ENCODE measurements at places on chromosomes 16 and 17.

- DNase-seq: no peak
These were observed 174.2 kb downstream of the IRF8 start for GRCh38 chr16:86073103-86073625.

- peak; percentile 48 for DNase-seq
These were observed 15.8 kb downstream of the SNX20 start for GRCh38 chr16:50665128-50665878.

GRCh38 chr17:77746896-77747554 is 211.5 kb upstream of the TNRC6C start:
- DNase-seq: no peak

GRCh38 chr17:70028978-70029767 is 45.9 kb upstream of the KCNJ16 start:
- no peak for DNase-seq

- no peak for DNase-seq
These were observed 219.3 kb upstream of the GSE1 start for GRCh38 chr16:85393674-85394451.

DNA sequence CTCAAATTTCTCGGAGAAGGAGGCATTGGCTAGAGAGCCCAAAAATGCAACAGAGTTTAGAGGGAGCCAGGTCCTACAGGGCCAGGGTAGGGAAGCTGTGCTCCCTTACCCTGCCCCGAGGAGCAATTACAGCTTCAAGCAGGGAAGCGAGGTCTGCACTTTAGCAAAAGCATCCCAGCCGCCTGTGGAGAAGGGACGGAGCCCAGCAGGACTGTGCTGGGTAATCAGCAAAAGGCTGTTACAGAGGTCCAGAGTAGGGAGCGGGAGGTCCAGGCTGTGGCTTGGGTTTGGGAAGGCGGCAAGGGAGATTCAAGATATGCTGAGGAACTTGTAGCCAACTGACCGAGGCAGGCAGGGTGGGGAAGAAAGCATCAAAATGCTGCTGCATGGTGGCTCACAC is 162.6 kb downstream of the TMEM132E start:
- DNase-seq: no peak

GRCh38 chr17:78979780-78980623 is at the start of gene LGALS3BP:
TSS of gene LGALS3BP (minus strand) at chr17:78979923. CDS start at chr17:78977191, 2,732 bp downstream.
- DNase-seq: peak; percentile 94

GRCh38 chr17:1043601-1044251 is 46.8 kb downstream of the TIMM22 start:
- no peak for DNase-seq

DNA sequence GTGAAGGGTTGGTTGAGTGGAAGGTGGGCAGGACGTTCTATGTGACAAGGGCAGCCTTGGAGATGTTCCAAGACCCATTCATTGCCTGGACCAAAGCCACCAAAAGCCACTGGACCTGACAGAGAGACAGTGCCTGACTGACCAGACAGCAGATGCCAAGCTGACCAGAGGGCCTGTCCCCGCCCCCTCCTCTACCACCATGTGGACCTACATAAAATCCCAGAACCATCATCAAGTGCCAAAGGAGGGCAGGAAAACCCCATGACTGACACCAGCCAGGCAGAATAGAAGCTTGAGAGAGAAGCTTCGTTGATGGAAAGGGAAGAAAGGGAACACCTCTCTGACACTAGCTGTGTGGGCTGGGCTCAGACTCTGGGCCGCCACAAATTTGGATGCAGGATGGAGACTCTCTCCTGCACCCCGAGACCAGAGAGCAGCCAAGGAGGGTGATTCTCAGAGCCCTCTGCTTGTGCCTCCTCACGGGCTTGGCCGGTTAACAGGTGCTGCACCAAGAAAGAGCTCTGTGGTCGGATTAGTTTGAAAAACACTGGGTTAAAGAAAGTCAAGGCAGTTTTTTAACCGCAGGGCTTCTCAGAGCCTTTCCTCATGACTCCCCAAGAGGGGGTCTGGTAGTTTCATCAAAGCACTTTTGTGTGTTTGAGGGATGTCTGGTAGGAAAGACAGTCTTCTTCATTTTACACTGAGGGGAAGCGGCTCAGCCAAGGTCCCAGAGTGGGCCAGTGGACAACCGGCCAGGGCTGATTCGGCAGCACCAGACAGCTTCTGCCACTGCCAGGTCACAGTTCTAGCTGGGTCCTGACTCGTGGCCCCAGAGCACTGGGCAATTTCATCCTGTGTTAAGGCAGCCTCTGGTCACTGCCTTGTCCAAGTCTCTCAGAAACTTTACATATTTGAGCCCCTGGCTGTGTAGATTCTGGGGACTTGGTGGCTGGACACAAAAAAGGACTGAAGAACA is 1.7 kb downstream of the TNFRSF13B start:
- no peak for DNase-seq

GRCh38 chr16:77721752-77722308 is 484 bp upstream of the NUDT7 start:
- DNase-seq: no peak

GRCh38 chr16:54511222-54511731 is 224.7 kb upstream of the IRX3 start:
- no peak for DNase-seq

GRCh38 chr16:29148867-29149272 is 164.0 kb downstream of the LAT start:
- DNase-seq: no peak

DNA sequence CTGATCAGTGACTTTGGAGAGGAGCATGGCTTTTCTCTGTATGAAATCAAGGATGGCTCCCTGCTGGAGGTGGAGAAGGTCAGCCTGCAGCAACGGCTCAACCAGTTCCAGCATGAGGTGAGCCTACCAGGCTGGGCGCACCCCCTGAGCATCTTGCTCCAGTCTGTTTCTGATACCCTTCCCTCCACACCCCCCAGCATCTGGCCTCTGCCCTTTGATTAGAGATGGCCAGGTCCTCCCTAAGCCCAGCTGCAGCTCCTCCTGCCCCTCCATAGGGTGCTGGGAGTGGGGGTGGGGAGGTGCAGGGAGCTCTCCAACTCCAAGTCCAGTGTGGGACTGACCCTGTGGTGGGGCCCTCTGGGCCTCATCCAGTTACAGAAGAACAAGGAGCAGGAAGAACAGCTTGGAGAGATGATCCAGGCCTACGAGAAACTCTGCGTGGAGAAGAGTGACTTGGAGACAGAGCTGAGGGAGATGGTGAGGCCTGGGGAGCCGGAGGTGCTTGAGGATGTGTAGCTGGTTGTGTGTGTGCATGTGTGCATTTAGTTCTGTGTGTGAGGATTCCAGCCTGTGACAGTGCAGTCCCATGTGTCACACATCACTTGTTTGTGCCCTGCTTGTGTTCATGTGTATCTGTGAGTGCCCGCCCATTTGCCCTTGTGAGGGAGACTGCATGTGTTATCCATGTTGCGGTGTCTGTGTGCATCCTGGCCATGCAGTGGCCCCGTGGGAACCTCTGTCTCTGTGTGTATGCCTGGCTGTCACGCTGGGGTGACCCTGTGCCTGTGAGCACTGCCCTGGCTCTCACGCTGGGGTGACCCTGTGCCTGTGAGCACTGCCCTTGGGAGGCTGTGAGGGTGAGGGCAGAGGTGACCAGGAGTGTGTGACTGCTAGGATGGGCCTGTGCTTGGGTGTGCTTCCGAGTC is 3.0 kb downstream of the TBKBP1 start:
- DNase-seq: no peak

GRCh38 chr17:66375121-66375520 is 72.7 kb downstream of the PRKCA start:
- DNase-seq: no peak

DNA sequence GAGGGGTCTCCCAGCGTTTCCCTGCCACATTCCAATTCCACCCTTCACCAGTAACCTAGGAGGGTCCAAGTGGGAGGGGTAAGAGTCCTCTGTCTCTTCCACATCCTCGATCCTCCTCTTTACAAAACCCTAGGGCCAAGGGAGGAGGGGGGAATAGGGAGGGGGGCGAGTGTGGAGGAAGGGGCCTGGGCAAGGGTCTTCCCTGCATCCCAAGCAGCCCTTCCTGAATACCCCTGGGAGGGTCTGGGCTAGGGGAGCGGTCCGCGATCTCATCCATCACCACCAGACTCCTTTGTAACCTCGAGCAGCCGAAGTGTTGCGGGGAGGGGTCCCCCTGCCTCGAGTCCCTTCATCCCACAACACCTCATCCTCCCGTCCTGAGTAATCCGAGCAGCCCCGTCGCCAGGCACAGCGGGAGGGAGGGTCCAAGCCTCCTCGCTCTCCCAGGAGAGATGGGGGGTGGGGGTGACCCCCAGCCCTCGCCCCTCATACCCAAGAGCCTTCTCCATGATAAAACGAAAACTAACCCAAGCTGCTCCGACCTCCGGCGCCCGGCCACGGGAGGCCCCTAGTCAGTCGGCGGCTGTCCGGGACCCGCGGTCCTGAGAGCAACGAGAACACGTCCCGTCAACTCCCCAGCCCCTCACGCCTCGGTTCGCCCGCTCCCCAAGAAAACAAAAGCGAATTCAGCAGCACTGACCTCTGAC is 502 bp downstream of the SMPD3 start:
- DNase-seq: no peak

DNA sequence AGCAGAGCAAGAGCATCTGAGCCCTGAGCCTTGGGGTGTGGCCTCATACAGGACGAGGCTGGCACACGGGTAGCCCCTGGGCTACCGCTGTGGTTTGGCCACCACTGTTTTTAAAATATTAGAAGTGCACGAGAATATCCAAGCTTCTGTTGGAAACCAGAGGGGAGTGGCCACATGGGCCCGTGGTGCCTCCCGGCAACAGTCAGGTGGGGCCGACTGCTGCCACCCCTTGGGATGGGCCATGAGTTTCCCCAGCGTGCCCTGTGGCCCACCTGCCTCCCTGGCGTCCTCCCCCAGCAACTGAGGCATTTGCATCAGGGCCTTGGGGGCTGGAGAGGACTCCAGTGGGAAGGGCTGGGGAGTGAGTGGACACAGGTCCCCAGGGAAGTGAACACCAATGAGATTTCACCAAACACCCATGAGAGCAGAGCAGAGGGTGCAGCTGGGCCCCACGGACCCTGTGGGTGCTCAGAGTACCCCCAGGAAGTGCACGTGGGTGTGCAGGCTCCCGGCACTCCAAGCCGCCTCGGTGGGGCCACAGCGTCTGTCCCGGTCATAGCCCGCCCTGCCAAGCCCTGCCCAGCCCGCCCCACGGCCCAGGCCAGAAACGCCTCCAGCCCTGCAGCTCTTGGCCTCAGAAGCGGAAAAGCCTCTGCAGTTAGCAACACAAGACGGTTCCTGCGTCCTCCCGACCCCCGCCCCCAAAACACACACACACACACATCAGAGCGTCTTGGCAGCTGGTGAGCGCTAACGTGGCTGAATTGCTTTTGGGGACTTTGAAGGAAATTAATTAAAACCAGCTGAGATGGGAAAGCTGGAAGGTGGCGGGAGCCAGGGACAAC is 22.7 kb downstream of the ZNF469 start:
- no peak for DNase-seq

DNA sequence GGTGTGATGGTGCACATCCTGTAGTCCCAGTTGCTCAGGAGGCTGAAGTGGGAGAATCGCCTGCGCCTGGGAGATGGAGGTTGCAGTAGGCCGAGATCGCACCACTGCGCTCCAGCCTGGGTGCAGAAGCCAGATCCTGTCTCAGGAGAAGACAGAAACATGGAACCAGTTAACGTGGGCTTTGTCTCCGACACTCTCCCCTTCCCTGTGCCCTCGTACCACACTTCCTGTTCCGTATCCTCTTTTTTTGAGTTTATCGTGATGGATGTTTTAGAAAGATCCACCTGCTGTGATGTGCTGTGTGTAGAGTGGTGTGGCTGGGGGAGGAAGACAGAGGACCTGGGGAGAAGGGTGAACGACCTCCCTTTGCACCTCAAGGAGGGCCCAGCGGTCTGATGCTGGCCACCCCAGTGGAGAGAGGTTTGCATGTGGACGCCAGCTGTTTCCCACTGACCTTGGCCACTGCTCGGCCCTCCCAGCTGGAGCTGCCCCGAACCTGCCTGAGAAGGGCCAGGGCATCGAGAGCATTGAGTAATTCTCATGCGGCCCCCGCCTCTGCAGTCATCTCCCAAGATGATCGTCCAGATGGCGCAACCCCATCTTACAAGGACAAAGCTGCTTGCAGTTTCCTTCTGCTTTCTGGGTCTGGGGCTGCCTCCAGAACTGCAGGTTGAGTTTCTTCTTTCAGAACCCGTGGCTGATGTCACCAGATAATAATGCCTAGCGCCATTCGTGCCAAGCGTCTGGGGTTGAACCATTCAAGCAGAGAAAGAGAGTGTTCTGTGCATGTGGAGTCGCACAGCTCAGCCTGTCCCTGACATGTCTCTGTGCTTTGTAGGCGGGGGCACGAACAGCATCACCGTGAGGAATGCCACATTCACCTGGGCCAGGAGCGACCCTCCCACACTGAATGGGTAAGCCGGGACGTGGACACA is 126.3 kb downstream of the ABCC1 start:
- DNase-seq: no peak

DNA sequence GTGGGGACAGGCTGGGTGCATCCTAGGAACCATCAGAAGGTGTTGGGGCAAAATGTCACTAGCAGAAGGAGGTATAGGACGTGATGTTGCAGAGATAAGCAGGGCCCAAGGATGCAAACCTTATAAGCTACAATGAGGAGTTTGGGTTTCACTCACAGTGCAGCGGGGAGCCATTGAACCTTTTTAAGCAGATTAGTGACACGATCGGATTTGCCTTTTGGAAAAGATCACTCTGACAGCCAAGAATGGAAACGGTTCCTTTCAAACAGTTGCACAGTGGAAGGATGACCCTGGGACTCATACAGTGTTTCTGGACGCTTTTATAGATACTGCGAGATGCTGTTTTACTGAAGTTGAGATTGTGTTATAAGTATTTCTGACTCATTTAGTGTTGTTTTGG is 131.8 kb upstream of the CACNG3 start:
- no peak for DNase-seq

GRCh38 chr16:3755249-3755648 is 37.9 kb upstream of the TRAP1 start:
- no peak for DNase-seq

DNA sequence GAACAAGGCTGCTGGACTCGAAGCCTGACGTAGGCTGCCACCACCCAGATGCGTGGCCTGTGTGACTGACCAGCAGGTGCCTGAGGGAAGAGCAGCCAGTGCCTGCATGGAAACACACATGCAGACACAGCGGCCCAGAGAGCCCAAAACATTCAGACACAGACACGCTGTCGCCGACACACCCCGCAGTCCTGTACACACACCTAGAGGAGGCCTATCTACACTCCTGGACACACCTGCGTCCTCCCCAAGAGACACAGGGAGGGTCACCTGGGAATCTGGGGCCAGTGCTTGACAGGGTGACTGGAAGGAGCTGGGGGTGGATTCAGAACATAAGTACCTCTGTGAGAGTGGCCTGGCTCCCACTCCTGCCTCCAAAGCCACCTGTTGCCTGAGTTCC is 6.1 kb upstream of the TSPOAP1 start:
- no peak for DNase-seq

- DNase-seq: no peak
These were observed 13.6 kb upstream of the TERF2 start for GRCh38 chr16:69399361-69399760.

All from NCI-H1092 (cell line).